NCI-H1930 (cell line): ENCODE measurements at places on chromosomes 12 and 14.

DNA sequence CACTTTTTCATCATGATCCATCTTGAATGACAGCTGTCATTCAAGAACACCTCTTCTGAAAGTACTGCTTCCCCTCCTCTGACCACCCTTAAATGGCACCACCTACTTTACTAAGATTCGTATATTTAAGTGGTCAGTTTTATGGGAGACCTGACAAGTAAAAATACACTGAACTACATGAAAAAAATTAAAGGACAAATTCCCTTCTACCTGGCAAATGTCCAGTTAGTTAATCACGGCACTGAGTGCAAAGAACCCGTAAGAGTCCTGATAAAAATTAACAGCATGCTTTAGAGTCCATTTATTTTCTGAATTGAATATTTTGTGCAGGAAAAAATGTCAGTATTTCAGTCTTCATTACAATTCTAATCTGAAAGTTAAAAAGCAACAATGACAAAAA is 48.7 kb downstream of the SETD3 start:
- DNase-seq: no peak

DNA sequence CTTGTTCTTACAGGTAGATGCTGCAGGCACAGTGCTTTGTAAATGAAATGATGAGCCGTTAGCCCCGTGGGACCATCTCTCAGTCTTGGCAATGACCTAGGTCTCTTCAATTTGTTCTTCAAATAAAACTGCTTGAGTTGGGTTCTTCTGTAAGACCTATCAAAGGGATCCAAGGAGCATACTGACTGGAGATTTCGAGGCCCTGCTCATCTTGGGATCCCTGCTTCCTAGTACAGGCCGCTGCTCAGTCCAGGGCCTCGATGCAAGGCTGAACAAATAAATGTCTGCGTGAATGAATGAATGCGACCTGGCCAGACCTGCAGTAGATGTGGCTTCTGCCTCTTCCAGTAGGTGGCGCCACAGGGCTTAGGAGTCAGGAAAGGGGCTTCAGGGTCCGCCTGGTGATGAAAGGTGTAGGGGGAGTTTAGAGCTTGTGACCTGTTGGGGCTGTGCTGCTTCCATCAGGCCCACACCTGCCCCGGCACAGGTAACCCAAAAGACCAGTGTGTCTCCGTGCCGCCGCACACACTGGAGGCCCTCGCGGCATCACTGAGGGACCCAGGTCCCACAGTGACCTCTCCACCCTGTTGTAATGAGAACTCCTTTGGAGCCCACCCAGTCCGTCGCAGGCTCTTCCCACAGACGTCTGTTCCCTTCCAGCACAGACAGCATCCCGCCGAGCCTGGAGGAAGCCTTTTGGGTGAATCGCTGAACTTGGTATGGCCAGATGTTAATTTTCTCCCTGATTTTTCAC is 4.4 kb downstream of the CACNA1C start:
- DNase-seq: peak; percentile 37

DNA sequence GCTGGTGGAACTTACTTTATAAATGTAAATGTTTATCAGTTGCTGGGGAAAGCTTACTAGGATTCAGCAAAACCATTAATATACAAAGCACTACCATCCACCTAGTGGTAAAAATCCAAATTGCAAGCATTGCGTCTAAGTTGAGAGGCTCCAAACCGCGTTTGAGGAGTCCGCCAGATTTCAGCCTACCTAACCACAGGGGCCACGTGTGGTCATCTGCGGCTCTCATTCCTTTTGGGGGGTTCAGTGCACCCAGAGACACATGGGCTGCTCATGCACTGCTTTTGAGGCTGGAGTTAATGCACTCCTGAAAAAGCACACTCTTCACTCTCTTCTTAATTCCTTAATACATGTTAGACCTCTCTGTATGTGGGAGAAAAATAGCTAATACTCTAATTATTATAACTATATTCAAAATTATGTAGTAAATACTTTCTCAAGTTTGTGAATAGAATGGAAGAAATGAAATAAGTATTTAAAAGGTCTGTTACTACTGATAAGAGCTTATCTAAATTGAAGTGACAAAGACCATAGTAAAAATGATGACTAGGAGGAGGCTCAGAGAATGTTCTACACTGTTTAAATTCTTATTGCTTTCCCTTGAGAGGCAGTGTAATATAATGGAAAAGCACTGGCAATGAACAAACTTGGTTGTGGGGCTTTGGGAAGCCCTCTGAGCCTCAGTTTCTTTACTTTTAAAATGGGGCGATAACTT is 41.4 kb upstream of the MANSC4 start:
- DNase-seq: no peak

GRCh38 chr14:33678005-33678404 is 272.9 kb downstream of the EGLN3 start:
- no peak for DNase-seq

- no peak for DNase-seq
Observed at GRCh38 chr14:78586681-78587080, 416.5 kb downstream of the NRXN3 start.

DNA sequence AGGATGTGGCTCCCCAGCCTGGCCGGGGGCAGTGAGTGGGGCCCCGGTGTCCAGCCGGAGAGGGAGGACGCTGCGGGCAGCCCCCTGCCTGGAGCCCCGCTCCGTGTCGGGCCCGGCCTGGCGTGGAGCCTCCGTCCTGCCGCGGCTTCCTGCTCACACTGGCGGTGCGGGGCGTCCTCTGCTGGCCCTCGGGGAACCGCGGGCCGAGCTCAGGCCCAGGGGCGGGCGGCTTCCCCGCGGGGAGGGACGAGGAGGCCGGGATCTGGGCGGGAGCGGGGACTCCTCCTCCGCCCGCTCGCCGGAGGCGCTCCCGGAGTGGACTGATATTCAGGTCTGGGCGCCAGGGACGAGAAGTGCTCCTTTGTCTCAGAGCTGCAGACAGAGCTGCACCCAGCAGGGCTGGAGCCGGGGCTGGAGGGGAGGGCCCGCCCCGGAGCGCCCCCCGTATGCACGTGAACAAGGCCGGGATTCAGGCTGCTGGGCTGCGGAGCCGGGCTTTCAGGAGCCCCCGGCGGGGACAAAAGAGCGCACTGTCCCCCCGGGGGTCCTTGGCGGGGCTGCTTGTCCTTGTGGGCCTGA is 2.2 kb downstream of the MMP17 start:
- peak; percentile 63 for DNase-seq

DNA sequence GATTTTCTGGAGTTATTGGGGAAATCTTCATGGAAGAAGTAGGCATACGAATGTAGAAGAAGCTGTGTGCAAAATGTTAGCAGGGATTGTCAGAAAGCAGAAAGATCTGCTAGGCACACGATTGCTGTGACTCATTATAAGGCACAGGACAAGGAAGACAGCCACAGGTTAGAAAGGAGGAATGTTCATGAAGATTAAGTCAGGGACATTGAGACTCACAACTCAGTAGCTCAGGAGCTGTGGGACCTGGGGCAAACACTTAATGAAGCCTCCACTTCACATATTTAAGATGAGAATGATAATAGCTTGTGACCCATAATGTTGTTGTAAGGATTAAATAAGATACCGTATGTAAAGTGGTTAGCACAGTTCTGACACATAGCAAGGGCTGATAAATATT is 26.6 kb upstream of the RTRAF start:
- no peak for DNase-seq
